Fibroblast of skin of scalp (primary cell): ENCODE measurements at places on chromosomes 2 and 18.

GRCh38 chr2:206521612-206522011 lies 78.3 kb downstream of the ADAM23 start:
- DNase-seq, result no peak

DNA sequence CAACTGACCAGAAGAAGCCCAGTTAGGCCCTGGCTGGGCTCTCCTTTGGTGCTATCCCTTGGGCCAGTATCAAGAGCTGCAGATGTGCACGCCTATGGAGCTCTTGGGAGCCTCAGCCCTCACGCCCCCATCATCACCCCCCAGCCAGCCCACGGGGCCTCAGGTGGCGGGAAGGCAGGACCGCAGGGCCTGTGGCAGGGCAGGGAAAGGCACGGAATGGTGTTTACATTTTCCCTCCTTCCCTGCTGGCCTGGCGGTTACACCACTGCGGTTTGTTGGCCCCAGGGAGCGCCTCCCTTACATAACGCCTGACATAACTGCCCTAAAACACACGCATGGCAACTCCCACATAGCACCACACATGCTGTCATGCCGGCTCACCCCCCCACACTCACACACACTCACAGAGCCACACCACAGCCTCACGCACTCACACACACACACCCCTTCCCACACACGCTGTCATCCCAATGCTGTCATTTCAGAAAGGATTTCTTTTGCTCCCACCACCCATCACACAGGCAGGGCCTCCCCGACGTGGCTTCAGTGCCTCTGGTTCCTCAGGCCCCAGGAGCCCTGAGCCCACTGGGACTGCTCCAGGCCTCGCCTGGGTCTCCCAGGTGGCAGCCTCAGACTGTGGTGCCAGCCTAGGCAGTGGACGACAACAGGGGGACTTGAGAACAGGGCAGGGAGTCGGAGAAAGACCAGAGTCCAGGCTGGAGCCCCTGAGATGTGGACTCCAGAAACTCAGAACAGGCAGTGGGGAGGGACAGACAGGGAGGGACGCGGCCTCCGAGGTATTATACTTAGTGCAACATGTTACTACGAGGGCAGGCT lies 15.7 kb downstream of the ZFP36L2 start:
- peak; percentile 93 for DNase-seq

DNA sequence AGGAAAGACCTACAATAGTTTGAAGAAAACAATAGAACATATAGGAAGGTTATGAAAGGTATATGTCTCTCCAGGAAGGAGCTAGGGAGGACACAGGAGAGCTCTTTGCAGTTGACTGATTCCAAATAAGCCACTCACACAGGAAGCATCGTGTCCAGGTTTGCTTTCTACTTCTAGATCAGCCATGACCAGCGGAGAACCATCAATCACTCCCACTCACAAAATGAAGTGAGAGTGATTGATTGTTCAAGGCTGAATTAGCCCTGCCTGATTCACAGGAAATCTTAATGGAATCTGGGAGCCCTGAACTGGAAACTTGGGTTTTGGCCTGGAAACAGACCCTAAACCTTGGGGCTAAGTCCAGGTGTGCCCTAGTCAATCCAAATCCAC lies 1292.2 kb upstream of the ZEB2 start:
- no peak for DNase-seq

GRCh38 chr2:56009758-56010458 lies 86.3 kb upstream of the EFEMP1 start:
- DNase-seq, result peak; percentile 72

- no peak for DNase-seq
Observed at GRCh38 chr2:239557516-239557915, 156.7 kb upstream of the HDAC4 start.

DNA sequence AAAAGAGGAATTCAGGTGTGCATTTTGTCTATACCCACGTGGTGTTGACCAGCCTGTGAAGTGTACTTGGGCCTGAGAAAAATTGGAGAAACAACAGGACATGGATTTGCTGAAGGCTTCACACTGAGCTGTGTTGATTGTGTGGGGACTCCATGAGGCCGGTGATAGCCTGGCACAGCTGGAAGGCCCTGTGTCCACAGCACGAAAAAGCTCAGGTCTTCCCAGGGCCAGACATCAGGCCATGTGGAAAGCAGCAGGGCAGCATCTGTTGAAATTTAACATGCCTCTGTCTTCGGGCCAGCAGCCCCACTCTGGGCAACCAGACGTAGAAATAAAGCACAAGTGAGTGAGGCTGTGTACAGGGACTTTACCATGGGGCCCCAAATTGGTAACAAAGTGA lies 84.1 kb downstream of the HS6ST1 start:
- DNase-seq, result no peak

DNA sequence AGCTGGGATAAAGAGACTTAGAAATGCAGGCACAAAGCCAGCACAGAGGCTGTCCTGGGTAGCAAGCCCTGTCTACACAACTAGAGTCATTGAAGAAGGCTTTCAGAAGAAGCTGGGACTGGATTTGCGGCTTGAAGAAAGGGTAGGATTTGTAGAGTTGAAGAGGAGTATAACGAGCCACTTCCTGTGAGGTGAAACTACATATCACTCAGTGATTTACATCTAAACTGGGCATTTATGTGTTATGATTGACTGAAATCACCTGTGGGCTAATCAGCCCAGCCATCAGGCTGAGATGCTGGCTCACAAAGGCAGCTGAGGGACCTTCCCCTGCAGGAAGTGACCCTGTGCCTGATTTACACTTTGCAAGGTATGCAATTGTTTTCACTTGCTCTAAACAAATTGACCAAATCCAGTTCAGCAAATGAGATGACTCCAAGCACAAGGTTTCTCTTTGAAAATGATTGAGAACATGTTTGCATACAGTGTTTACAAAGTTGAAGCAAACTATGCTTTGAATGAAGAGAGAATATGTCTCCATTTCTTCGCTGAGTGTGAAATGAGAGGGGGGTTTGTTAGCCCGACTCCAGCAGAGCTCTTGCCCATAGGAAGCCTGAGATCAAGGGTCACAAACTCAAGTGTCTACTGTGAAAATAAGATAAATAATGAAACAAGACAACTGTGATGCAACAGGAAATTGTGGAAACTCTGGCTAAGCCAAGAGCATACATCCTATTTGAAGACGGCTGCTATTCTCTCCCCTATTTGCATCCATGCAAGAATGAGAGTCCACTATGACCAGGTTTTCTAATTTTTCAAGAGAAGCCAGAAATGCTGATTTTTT lies 69.3 kb upstream of the HK2 start:
- no peak for DNase-seq

- peak; percentile 36 for DNase-seq
Observed at GRCh38 chr18:36321658-36322407, 24.3 kb downstream of the FHOD3 start.

DNA sequence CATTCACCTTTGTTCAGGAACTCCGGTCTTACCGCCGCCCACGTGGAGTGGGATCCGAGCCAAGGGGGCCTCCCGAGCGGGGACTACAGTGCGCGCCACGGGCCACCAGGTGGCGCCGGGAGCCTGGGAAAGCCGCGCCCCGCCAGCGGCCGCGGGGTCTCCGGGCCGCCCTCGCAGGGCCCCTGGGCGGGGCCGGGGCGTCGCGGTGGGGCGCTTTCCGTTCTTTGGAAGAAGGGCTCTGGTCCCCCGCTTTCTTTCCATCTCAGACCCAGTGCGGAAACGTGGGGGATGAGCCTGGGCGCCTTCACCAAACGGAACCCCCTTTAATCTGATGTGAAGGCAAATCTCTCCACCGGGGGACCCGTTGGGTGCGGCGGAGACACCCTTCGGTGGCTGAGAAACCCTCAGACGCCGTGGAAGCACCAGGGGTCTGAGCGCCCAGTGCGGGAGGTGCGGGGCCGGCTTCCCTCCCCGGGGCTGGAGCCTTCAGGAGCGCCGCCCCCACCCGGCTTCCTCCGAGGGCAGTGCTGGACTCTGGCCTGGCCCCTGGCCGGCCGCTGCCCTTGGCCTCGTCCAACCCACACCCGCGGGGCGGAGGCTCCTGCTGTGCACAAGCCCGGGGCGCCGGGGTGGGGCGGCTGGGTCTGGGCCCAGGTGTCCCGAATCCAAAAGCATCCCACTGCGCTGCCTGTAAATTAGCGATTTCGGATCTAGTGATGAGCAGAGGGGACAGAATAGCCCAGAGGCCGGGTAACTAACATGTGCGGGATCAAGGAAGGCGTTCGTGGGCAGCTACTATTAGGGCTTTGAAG lies 44.6 kb downstream of the GORASP2 start:
- DNase-seq, result peak; percentile 76

DNA sequence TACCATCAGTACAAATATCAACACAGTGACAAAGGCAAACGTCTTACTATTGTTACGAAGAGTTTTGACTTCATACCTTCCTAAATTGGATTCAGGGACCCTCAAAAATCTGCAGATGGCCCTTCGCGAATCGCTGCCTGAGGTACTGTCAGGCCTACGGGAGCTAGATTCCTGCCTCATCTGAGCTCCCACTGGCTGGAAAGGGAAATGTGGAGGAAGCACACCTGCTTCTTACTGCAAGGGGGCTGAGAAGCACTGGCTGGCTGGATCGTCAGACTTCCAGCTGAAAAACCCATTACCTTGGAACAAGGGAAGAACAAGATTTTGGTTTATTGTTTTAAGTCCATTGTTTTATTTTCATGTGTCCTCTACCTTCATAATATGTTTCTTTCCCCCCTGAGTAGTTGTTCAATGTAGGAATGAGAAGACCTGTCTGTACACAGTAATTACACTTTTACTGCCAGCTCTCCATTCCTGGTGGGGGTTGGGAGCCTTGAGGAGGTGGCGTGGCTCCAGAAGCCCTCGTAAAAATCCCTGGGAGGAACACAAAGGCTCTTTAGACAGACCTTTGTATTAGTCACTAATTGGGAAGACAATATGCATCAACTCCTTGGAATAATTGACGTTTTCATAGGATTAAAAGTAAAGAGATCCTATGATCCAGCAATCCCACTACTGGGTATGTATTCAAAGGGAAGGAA lies 124.1 kb upstream of the NOSTRIN start:
- no peak for DNase-seq

GRCh38 chr2:101830146-101830545 lies 132.6 kb downstream of the MAP4K4 start:
- no peak for DNase-seq

DNA sequence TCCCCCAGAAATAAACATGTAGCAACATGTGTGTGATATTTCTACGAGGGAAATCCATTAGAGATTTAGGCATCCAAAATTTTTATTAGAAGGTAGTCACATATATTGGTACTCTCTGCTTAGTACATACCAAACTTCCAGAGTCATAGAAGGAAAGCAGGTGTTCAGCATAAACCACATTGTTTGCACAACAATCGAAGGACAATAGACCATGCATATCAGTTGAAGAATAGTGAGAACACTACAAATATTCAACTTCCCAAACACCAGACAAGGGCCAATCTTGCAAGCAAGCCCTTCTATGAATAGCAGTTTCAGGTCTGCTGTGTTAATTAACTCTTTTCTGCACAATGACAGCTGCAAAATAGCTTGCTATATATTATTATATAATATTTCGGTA lies 702.2 kb downstream of the ERBB4 start:
- no peak for DNase-seq

GRCh38 chr2:188047735-188048134 lies 243.9 kb upstream of the GULP1 start:
- DNase-seq, result no peak

DNA sequence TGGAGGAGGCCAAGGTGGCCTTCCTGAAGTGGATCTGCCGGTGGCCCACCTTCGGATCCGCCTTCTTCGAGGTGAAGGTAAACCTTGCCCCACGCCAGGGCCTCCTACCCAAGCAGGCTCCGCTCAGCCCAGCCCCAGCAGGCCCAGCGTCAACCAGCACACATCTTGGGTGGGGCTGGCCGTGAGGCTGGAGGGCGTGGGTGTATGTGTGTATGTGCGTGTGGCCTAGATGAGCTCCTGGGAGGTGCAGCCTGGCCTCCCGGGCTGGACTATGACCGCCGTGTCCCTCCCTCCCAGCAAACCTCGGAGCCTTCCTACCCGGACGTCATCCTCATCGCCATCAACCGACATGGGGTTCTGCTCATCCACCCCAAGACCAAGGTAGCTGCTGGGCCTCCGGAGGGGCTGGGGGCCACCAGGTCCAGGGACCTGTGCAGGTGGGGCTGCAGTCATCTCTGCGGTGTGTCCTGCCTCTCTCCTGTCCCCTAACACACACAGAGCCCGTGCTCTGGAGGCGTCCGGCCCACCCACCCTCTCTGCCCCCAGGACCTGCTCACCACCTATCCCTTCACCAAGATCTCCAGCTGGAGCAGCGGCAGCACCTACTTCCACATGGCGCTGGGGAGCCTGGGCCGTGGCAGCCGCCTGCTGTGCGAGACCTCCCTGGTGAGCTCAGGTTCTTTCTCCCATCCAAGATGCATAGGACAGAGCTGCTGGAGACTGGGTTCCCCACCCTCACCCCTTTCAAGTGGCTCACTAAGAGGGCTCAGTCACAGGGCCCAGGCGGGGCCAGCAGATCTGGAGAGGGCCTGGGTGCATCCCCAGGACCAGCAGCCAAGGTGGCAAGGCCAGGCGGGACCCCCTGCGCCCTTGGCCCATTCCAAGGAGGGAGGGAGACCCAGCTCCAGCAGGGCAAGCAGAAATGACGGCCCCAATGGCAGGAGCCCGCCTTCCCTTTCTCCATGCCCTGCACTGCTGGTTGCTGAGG lies 9.4 kb upstream of the GPR17 start:
- no peak for DNase-seq

DNA sequence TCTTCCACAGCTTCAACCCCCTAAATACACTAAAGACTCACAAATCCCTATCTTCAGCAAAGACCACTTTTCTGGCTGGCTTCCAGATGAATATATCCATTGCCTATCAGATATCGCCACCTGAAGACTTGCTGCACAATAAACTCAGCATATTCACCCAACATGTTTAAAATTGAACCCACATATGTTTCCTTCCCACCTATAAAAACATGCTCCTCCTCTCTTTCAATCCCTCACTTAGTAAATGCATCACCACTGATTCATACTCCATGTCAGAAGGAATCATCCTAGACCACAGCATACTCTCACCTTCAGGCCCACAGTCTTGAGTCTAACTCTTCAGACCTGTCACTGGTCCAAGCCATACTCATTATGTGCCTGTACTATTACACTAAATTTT lies 5.3 kb downstream of the SPC25 start:
- DNase-seq, result peak; percentile 0

GRCh38 chr2:199452260-199452990 lies 5.3 kb downstream of the SATB2 start:
- peak; percentile 59 for DNase-seq

GRCh38 chr18:8695932-8696517 lies 9.3 kb upstream of the MTCL1 start:
- DNase-seq, result no peak

- peak; percentile 86 for DNase-seq
Observed at GRCh38 chr2:128584296-128584890, 265.7 kb upstream of the HS6ST1 start.
